GDM1 (cell line): ENCODE measurements at places on chromosomes 5 and 9.

GRCh38 chr9:87285183-87285850 lies 212.3 kb upstream of the DAPK1 start:
- no peak for DNase-seq

GRCh38 chr5:80745490-80745889 lies 90.7 kb upstream of the DHFR start:
- DNase-seq = no peak

DNA sequence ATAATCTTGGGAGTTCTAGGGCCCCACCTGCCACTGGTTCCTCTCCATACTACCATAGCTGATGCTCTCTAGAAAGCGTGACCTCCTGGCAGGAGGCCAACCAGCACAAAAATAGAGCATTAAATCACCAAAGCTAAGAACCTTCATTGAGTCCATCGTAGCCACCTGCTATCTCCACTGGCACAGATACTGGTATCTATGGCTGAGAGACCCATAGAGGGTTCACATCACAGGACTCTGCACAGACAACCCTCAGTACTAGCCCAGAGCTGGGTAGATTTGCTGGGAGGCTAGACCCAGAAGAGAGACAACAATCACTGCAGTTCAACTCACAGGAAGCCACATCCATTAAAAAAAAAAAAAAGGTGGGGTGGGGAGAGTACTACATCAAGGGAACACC lies 509.1 kb downstream of the DTWD2 start:
- no peak for DNase-seq

DNA sequence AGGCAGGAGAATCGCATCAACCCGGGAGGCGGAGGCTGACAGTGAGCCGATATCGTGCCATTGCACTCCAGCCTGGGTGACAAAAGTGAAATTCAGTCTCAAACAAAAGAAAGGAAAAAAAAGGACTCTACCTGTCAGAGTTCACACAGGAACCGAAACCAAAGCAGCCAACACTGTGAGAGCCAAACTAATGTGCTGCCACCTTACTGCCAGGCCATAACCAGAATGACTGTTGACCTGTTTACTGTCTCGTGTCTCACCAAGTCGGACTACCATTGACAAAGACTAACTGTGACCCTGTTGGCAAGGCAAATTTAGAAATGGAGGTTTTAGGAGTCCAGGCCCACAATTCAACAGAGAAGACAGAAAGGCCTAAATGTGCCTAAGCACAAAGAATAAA lies 112.4 kb downstream of the ANXA2R start:
- no peak for DNase-seq

GRCh38 chr9:1018121-1018520 lies 32.0 kb upstream of the DMRT2 start:
- DNase-seq = no peak

GRCh38 chr5:139707445-139708003 lies 59.4 kb downstream of the CXXC5 start:
- no peak for DNase-seq

DNA sequence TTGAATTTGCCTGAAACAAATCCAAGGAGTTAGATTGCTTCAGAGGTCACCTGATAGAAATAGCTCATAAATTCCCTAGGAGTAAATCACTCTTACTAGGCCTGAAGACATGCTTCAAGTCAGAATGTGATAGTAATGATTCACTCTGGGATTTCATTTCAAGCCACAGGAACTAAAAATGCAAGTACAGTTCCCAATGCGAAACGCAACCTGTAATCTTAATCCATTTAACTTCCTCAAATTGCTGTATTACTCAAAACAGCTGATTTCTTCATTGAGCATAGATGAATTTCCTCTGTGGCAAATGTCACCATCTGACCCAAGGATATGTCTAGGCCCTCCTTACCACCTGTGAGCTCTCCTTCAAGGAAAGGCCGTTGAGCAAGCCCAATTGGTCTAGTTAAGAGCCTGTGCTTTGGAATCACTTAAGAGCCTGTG lies 32.1 kb upstream of the IL6ST start:
- no peak for DNase-seq

GRCh38 chr5:90911169-90911568 lies 352.6 kb downstream of the ADGRV1 start:
- DNase-seq = no peak

GRCh38 chr9:113523421-113524141 lies 60.1 kb downstream of the RGS3 start:
- peak; percentile 76 for DNase-seq

- DNase-seq = no peak
These were observed 103.1 kb downstream of the ZNF608 start for GRCh38 chr5:124643336-124643735.
